HS-5 (cell line): ENCODE measurements at places on chromosomes 3 and 15.

DNA sequence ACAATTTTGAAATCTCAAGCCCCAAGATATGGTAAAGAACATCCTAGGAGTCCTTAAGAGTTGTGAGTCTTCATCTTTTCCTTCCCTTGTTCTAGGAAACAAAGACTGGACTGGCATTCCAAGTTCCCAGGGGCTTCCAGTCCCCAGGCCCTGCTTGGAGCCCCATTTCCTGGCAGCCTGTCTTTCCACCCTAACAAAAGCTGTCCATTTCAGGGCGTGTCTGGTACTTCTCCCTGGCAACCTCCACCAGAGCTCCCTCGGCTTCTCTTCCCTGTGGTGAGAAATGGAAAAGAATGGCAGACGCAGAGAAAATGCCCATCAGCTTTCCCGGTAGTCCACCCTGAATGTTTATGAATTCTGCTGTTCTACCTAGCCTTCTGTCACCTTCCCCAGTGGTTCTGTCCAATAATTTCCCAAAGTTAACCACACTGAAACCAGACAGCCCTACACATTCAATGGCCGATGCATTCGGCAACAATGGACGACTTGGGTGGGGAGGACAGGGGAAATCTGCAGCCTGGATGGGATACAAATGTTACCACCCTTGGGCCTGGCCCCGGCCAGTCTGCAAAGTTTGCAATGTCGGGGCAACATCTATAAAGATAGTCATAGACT, 6.8 kb downstream of the RAB6B start:
- DNase-seq: no peak

GRCh38 chr3:197801891-197802778, 11.1 kb downstream of the LRCH3 start:
- DNase-seq: no peak

DNA sequence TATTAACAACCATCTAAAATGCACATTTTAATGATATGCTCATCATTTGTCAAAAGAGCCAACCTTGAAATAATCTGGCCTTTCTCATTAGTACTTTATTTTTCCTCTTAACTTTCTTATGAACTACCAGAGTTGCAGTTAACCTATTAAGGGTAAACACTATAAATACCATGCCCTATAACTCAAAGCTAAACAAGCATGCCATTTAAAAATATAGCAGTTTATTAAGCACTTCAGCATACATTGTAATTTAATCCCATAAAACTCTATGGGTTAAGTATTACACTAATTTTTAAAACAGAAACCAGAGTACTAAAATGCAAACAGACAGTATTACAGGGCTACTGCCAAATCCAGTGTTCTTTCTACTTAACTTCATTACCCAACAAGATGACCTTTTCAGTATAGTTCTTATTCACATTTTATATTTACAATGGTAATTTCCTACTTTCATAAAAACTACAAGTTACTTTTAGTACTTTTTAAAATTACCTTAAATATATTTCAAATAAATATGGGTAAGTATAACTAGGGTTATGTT, 11.8 kb downstream of the NPTN start:
- no peak for DNase-seq

DNA sequence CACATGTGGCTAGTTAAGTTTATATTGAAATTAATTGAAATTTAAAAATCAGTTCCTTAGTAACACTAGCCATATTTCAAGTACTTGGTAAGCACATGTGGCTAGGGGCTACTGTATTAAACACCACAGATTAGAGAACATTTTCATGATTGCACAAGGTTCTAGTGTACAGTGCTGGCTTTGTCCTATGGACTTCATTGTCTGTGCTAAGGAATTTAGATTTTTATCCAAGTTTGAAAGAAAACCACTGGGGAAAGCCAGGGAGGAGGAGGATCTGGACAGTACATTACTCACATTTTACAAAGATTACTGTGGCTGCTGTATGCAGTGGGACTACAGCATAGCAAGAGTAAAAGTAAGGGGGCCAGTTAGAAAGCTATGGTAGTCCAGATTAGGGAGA, 13.9 kb downstream of the STAC start:
- DNase-seq: no peak

GRCh38 chr3:162525066-162525742, 1028.6 kb downstream of the OTOL1 start:
- peak; percentile 87 for DNase-seq

GRCh38 chr15:67977414-67978089, 76.6 kb upstream of the PIAS1 start:
- no peak for DNase-seq

- no peak for DNase-seq
Measured at GRCh38 chr15:23860290-23861245, 173.5 kb upstream of the NDN start.
